ENCODE measurements at places on chromosomes 3 and 15.

DNA sequence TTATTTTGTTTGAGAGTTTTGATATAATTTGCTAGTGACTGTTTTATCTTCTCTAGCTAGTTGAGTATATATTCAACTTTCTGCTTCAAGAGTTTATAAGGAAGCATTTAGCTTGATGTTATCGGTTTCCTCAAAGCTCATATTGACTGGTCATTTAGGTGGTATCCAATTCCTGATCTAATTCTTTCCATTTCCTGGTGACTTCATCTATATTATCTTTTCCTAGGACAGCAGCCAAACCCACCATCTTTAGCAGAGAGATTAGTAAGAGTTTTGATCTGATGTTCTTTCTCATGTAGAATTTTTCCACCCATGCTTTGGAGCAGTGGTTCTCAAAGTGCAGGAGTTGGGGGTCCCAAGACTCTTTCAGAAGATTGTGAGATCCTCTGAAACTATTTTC lies 148.6 kb upstream of the STT3B start:
- no peak for DNase-seq

DNA sequence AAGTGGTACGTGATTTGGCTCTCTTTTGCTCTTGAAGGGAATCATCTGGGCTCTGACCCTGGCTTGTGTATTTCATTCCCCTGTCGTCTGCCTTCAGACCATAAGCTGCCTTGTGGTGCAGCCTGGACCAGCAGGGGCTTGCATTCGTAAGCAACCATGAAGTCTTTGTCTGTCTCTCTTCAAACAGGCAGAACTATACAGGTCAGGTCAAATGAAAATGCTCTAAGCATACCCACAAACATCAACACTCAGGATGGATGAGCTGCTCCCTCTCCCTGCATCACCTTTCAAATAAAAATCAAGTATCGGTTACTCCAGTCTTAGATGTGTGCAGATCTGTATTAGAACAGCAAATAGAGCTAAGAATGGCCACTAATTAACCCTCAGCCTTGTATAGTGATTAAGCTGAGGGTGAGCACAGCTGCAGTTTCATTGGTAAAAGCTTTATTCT lies 268.6 kb upstream of the UBE2E1 start:
- no peak for DNase-seq

DNA sequence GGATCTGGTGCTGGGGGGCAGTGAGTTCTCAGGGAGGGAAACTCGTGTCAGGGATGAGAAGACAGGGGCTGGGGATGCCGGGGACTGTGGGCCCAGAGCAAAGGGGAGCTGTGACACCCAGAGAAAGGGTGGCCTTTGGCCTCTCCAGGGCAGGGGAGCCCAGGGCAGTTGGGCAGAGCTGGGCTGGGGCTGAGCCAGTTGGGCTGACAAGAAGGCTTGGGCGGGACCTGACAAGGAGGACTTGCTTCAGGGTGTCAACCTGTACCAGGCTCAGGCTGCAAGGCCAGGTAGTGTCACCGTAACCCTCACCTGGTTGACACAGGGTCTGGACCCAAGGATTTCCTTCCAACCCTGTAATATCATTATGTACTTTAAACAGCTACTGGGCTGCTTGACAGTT lies 13.2 kb upstream of the ANPEP start:
- no peak for DNase-seq

GRCh38 chr3:69282181-69282580 lies 103.7 kb downstream of the FRMD4B start:
- no peak for DNase-seq

- no peak for DNase-seq
These were observed 9.0 kb upstream of the SMAD6 start for GRCh38 chr15:66692808-66693596.
